ENCODE measurements at places on chromosomes 13 and 19.

- DNase-seq: peak; percentile 26
Observed at GRCh38 chr19:6890938-6891337, 3.6 kb downstream of the ADGRE1 start.

- DNase-seq: no peak
Observed at GRCh38 chr13:98584668-98585397, 7.9 kb upstream of the STK24 start.

DNA sequence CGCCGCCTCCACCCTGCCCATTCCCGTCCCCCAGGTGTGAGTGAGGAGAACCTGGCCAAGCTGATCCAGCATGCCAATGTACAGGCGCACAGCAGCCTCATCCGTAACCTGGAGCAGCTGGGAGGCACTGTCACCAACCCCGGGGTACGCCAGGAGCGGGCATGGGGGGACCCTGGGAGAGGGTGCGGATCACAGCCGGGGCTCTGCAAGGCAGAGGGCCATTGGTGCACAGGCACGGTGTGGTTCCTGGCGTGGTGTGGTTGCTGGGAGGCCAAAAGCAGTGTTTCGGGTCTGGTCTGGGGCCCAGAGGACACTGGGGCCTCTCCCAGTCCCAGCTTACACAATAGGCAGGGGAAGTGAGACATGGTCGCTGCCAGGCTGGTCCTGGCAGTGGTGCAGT, 8.3 kb downstream of the STXBP2 start:
- DNase-seq: no peak

DNA sequence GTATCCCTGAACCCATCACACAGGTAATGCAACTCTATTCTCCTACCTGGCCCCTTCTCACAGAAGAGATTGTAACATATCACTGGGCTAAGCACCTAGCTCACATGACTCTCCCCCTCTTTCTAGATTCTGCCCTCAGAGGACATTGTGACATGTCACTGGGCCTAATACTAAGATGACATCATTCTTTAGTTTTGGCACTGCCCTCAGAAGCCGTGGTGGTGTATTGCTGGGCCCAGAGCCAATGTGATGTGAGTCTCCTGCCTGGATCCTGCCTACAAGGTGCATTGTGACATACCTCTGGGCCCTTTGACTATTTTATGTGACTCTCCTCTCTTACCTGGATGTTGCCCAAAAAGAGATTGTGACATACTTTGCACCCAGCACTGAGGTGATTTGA, 21.4 kb upstream of the ZNF730 start:
- no peak for DNase-seq

- no peak for DNase-seq
Observed at GRCh38 chr13:95642028-95642621, 2.4 kb downstream of the DZIP1 start.

- no peak for DNase-seq
Observed at GRCh38 chr13:100755891-100756290, 81.3 kb upstream of the TMTC4 start.

DNA sequence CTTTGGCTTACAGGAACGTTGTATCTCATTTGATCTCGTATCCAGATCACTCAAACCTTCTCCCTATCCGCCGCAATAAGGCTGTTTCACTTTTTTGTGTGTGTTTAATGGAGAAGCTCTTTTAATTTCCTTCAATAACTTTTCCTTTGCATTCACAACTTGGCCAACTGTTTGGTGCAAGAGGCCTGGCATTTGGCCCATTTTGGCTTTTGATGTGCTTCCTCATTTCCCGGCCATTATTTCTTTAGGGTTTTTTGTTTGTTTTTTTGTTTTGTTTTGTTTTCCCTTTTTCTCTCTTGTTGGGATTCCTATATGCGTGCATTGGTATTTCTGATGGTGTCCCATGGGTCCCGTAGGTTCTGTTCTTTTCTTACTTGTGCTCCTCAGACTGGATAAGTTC, 6.1 kb upstream of the UPF3A start:
- DNase-seq: no peak

DNA sequence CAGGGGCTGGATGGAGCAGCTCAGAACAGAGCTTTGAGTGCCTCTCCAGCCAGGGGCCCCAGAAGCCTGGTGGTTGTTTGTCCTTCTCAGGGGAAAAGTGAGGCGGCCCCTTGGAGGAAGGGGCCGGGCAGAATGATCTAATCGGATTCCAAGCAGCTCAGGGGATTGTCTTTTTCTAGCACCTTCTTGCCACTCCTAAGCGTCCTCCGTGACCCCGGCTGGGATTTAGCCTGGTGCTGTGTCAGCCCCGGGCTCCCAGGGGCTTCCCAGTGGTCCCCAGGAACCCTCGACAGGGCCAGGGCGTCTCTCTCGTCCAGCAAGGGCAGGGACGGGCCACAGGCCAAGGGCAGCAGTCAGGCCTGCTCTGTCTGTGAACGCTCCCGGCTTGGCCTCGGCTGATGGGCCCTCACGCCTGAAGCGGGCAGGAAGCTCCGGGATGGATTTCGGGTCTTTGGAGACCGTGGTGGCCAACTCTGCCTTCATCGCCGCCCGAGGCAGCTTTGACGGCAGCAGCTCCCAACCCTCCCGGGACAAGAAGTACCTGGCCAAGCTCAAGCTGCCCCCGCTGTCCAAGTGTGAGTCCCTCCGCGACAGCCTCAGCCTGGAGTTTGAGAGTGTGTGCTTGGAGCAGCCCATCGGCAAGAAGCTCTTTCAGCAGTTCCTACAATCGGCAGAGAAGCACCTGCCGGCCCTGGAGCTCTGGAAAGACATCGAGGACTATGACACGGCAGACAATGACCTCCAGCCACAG, at the start of gene GRK1:
GRK1 (plus strand) TSS at position 269 of the 751 bp plus-strand sequence; CDS start at position 437, 168 bp downstream.
- no peak for DNase-seq

DNA sequence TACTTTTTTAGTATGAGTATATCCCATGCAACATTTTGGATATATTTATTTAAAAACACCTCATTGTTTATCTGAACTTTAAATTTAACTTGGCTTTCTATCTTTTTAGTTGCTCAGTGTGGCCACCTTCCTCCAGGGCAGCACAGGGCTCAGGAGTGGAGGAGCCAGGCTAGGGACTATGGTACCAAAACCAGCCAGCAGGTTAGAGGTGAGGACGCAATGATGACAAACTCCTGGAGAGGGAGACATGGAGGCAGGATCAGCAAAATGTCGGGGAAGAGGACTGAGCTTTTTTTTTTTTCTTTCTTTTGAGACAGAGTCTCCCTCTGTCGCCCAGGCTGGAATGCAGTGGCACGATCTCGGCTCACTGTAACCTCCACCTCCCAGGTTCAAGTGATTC, 29.6 kb upstream of the CALM3 start:
- DNase-seq: no peak

GRCh38 chr19:44807162-44807561, 1.7 kb upstream of the BCAM start:
- no peak for DNase-seq
